ENCODE measurements at places on chromosomes 12 and 14.

GRCh38 chr12:59194794-59195193 lies 274.5 kb upstream of the LRIG3 start:
- no peak for DNase-seq

GRCh38 chr12:52257074-52257551 lies 17.3 kb upstream of the KRT86 start:
- no peak for DNase-seq

- DNase-seq, result no peak
Observed at GRCh38 chr12:10368206-10369171, 21.4 kb downstream of the KLRK1 start.

DNA sequence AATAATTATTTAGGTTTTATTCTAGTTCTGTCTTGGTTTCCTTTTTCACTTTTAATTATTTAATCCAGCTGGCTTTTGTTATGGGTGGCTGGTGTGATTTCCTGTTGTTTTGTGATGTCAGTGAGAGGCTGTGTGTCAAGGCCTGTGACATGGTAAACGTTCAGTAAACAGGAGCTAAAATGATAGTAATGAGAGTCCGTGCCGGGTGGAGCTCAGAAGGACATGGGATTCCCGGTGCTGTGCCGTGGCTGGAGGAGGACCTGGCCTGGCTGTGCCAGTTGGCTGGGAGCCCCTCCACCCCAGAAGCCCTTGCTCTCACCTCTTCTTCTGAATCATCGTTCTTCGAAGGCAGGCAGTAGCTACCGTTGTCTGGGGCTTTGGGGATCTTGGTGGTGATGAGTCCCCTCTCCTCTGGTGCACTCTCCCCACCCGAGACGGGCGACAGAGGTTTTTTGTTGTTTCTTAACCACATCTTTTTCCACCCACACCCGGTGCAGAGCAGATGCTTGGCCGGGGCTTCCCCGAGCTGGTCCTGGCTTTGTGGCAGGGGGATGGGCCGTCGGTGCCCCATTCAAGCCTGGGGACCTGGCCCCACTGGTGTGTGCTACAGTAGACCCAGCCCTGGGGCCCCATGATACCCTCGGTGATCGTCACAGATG lies 29.1 kb downstream of the SH2B3 start:
- no peak for DNase-seq

DNA sequence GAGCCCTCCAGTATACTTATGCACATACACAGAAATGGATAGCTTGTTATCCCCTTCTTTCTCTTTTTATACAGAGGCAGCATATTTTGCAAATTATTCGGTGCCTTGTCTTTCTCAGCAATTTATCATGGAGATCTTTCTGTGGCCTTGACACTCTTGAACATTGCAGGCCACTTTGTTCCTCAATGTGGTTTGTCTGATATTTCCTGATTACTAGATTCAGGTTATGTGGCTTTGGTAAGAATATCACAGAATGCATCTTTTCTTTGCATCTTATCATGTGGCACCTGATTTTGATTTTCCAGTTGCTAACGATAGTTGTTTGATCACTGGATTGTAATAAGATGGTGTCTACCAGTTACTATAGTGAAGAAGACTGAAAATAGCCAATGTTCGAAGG lies 7.1 kb upstream of the SNRPF start:
- DNase-seq, result no peak

DNA sequence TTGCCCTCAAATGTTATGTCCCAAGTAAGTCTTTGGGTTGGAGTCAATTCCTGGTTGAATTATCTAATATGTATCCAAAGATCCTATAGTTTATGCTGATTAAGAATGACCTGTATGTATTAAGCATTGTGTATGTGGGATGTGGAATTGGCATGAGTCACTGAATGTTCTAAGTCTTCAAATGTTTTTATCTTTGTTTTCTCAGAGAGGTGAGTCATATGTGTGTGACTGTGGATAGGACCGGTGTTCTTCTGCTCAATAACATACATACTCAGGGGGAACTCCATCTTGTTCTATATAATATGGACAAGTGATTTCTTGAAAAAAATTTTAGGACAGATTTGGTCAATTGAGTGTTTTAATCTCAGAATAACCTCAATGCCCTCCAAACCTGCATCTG lies 57.9 kb downstream of the NAV3 start:
- no peak for DNase-seq

GRCh38 chr12:8948701-8949341 lies 624 bp downstream of the M6PR start:
- no peak for DNase-seq

- no peak for DNase-seq
Observed at GRCh38 chr14:37122919-37123639, 49.3 kb downstream of the SLC25A21 start.

DNA sequence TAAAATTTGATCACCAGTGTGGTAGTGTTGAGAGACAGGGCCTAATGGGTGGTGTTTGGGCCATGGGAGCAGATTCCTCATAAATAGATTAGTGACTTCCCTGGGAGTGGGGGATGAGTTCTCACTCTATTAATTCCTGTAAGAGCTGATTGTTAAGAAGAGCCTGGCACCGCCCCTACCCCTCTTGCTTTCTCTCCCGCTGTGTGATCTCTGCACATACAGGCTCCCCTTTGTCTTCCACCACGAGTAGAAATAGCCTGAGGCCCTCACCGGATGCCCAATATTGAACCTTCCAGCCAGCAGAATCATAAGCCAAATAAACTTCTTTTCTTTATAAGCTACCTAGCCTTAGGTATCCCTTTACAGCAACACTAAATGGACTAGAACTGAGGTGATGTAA lies 31.9 kb upstream of the CAND1 start:
- DNase-seq, result no peak
